Pancreas (tissue), 10 donors: ENCODE measurements at places on chromosomes 1 and 21. TPM values are rescaled to one million over a fixed set of nuclear protein-coding genes. Genes with fewer than 3 reads are reported as not detected.

GRCh38 chr1:78855258-78855657 is 151.3 kb downstream of the ADGRL4 start:
- H3K27me3 ChIP-seq: no peaks in the 10 kb centered on the region
- no peak for DNase-seq
- H3K4me3 ChIP-seq: no peak overlapping the region
- no peaks in the 10 kb centered on the region for H3K36me3 ChIP-seq

DNA sequence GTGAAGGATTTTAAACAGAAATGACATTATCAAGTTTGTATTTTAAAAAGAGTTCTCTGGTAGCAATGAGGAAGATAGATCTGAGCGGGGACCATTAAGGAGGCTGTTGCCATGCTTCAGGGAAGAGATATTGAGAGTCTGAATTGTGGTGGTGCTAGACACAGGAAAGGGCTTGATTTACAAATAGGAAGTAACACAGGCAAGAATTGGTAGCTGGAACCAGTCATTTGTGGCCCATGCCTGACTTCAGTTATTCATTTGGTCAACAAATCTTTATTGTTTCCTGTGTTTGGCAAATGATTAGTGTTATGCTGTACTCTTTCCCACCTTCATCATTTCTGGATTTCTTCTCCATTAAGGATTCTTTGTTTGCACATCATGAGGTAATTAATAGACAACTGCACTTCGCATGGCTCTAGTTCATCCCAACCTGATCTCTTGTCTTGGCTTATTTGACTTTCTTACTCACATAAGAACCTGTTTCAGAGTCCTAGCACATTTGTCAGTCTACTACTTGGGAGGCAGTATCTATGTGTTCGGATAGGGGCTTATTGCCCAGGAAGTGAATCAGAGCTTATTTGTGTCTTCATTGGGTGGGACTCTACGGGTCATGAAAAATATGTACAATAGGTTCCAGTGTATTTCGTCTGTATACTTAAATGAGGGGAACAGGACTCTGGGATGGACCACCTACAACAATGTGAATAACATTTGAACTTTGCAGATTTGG is 32.3 kb downstream of the EEIG2 start:
- H3K36me3 ChIP-seq: no peaks in the 10 kb centered on the region
- DNase-seq: no peak
- H3K4me1 ChIP-seq: peaks cover 11% of the 10 kb centered on the region

GRCh38 chr1:205350691-205351141 is 6.0 kb downstream of the KLHDC8A start:
- H3K4me3 ChIP-seq: no peak overlapping the region
- DNase-seq: no peak
- H3K27me3 ChIP-seq: no peaks in the 10 kb centered on the region
- no peaks in the 10 kb centered on the region for H3K36me3 ChIP-seq
- H3K27ac ChIP-seq: no peak overlapping the region
- H3K4me1 ChIP-seq: peaks cover 7% of the 10 kb centered on the region

- no peak for DNase-seq
- no peak overlapping the region for H3K4me3 ChIP-seq
- no peaks in the 10 kb centered on the region for H3K36me3 ChIP-seq
- H3K4me1 ChIP-seq: no peaks in the 10 kb centered on the region
- H3K27me3 ChIP-seq: no peaks in the 10 kb centered on the region
- H3K27ac ChIP-seq: no peak overlapping the region
Measured at GRCh38 chr1:55286856-55287602, 71.9 kb upstream of the USP24 start.

GRCh38 chr1:150534002-150534401 is 15.2 kb upstream of the ADAMTSL4 start:
- peaks cover 10% of the 10 kb centered on the region for H3K4me1 ChIP-seq
- no peak overlapping the region for H3K4me3 ChIP-seq
- H3K27me3 ChIP-seq: no peaks in the 10 kb centered on the region
- no peak overlapping the region for H3K27ac ChIP-seq
- H3K36me3 ChIP-seq: no peaks in the 10 kb centered on the region

- no peaks in the 10 kb centered on the region for H3K27me3 ChIP-seq
- DNase-seq: no peak
- peak overlapping the region; percentile 94 for H3K27ac ChIP-seq
- no peaks in the 10 kb centered on the region for H3K4me1 ChIP-seq
- peak overlapping the region; percentile 56 for H3K4me3 ChIP-seq
- H3K36me3 ChIP-seq: no peaks in the 10 kb centered on the region
Measured at GRCh38 chr1:228101994-228102790, 933 bp downstream of the C1orf35 start.

Gene LENEP
- polyA plus RNA-seq: not detected
